A172 (cell line): ENCODE measurements at places on chromosomes 3 and 15. TPM values are rescaled to one million over a fixed set of nuclear protein-coding genes. Genes with fewer than 3 reads are reported as not detected.
A peak's percentile ranks its signal among the peaks of the same experiment; 100 is the strongest.

GRCh38 chr15:64622410-64623260, 152.8 kb downstream of the RBPMS2 start:
- no peak for DNase-seq

- DNase-seq = no peak
Observed at GRCh38 chr15:39926526-39926925, 6.5 kb upstream of the GPR176 start.

The MYLK gene
- 104 and 109 TPM in 2 replicates for total RNA-seq

DNA sequence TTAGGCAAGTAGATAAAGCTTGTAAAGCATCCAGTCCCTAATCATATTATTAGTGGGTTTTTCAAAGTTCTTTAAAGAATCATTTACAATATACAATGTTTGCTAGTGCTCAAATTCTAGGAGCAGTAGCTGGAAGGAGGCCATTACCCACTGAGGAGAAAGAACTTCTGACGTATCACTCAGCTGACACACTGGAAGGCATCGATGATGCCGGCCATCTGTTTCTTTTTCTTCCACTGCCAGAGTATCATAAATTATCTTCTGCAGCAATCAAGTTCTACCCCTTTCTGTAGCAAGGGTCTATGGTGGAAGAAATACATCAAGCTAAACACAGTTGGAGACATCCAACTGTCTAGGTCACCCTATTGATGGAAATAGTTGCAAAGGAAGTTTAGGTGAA, 243.2 kb upstream of the LRRN1 start:
- no peak for DNase-seq

The C15orf40 gene
- total RNA-seq = 11.7 and 15.7 TPM in 2 replicates

The TPRG1 gene
- 1.1 and 5.4 TPM in 2 replicates for total RNA-seq

The CAMK2N2 gene
- total RNA-seq = 1.6 and 1.8 TPM in 2 replicates

DNA sequence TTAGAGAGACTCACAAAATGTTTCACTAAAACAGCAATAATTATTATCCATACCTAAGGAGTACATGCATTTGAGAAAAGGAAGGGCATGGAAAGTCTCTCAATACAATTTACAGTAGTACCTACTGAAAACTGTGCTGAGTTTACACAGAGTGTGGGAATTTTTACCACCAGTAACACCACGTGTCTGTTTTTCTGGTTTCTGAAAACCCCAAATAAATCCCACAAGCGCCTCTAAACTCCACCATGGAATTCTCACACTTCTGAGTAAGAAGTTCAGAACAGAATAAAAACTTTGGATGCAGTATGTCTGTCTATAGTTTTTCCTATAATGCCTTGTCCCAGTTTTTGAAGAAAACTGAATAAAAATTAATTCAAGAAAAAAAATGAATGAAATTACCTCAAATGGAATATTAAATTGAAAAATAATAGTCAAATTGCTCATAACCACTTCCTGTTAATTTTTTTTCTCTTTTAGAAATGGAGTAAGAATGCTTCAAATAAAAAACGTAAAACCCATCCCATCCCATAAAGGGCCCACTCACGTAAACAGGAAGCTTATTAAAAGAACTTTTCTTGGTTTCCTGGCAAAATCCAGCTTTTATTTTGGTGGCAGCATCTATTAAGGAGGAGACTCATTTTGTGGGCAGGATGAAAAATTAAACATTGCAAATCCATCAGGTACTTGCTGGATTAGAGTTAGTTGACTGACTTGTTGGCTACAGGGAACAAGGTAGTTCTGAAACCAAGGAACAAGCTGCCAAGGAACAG, 378.1 kb downstream of the TIGIT start:
- DNase-seq = no peak

The PATL2 gene
- total RNA-seq = not detected in 2 replicates

The IFT80 gene
- total RNA-seq = 32.7 and 41.1 TPM in 2 replicates

DNA sequence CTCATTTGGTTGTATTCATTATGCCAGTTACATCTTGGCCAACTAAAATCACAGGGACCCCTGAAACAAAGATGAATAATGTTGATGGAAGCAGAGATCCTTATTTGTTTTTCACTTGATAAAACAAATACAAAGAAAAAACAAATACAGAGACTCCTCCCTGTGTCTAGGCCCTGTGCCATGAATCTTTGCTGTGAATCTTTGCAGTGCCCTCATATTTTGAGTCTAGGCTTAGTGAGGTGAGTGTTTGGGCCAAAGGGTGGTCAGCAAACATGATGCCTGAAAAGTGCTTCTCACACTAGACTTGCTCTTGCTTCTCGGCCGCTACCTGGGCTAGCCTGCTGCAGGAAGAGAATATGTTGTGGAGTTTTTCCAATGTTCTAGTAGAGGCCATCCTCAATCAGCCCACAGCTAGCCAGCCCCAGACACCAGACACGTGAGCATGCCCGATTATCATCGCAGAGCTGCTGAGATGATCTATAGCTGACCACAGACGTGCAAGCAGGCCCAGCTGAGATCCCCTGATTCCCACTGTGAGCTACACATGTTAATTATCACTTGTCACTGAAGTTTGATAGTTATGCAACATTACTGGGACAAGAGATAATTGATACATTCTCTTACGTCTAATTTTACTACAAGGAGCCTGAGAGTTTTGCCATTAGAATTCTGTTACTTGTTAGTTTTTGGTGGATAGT, 191.4 kb downstream of the THRB start:
- no peak for DNase-seq

GRCh38 chr3:33146791-33147445, 33.1 kb downstream of the CRTAP start:
- DNase-seq = peak; percentile 62

DNA sequence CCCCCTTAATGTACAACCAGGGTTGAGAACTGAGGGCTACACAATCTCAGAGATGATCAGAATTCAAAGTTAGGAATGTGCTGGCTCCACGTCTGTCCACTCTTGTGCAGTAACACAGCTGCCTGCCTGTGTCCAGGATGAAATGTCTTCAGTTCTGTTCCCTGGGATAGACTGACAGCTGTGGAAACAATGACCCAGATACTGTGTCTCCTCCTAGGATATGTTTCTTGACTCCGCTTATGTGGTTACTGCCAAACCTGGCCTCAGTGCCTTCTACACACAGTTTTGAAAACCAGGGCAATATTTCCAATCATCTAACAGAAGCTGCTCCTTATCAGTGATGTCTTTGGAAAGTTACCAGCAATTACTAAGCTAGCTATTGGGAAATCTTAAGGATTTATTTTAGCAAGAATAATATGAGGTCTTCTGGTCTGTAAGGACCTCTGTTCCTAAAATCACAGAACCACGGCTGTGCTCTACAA, 67.6 kb downstream of the NOX5 start:
- DNase-seq = no peak

The CLRN1 gene
- not detected in 2 replicates for total RNA-seq

The AMIGO3 gene
- total RNA-seq = 0.41 and 1.0 TPM in 2 replicates

GRCh38 chr3:47283591-47284364, 1.0 kb downstream of the KLHL18 start:
- DNase-seq = no peak

DNA sequence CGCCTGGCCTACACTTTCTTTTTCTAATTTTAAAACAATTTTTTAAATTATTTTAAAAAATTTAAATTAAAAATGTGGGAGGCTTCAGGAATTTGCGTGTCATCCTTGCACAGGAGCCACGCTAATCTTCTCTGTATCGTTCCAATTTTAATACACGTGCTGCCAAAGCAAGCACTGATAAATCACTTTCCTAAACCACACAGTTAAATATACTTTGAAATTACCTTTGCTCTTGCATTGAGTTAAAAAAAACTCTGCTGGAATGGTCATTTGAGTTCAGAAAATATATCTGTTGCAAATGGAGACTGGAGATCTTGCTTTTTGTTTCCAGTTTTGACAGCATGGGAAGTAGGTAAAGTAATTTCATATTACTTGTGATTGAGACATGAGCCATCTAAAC, 23.6 kb downstream of the GATM start:
- no peak for DNase-seq

- DNase-seq = no peak
Observed at GRCh38 chr15:80778621-80778963, 578 bp upstream of the CEMIP start.

The IGF2BP2 gene
- total RNA-seq = 29.7 and 32.8 TPM in 2 replicates

The NGLY1 gene
- total RNA-seq = 34.5 and 41.6 TPM in 2 replicates

DNA sequence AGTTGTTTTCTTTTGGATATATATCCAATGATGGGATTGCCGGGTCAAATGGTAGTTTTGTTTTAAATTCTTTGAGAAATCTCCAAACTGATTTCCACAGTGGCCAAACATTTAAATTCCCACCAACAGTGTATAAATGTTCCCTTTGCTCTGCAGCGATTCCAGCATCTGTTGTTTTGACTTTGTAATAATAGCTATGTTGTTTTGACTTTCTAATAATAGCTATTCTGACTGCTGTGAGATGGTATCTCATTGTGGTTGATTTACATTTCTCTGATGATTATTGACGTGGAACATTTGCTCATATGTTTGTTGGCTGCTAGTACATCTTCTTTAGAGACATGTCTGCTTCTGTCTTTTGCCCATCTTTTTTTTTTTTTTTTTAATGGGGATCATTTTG, 332.2 kb upstream of the GBE1 start:
- no peak for DNase-seq

- peak; percentile 37 for DNase-seq
Observed at GRCh38 chr15:73900095-73900712, 26.1 kb upstream of the LOXL1 start.

- DNase-seq = peak; percentile 49
Observed at GRCh38 chr15:48566668-48567067, 78.8 kb downstream of the FBN1 start.

The SNAPC5 gene
- total RNA-seq = 30.1 and 33.5 TPM in 2 replicates

The DGKG gene
- total RNA-seq = 10.1 and 12.0 TPM in 2 replicates

- DNase-seq = no peak
Observed at GRCh38 chr15:78421238-78421965, 16.6 kb upstream of the IREB2 start.

The CCDC54 gene
- total RNA-seq = not detected in 2 replicates

DNA sequence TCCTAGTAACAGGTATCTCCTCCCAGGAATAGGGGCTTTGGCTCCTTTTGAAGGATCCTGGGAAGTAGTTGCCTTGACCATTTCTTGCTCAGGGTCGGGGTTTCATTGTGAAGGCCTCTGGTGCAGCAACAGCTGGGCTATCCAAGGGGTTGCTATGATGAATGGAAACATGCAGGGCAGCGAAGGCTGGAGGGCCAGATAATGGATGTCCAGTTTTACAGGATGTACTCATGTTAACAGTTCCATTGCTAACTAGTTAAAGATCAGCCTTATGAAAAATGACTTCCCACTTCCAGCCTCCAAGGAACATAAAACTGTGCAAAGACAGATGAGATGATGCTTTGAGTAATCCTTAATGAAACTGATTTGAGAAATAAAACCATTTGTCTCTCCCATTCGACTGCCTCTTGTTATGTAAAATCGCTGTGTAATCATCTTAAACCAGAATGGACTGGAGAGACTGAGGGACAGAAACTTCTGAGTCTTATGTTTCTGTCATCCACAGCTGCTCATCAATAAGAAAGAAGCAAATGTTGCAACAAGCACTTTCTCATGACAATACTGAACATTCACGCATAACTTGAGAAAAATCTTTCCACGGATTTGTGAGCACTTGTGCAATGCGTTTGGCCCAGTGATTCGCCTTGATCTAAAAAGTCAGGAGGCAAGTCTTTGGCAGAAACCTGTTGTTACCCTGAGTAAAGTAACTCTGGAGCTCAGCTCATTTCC, 473.5 kb upstream of the RGMA start:
- DNase-seq = no peak
